Hair follicle dermal papilla cell (primary cell): ENCODE measurements at places on chromosomes 7 and 10. TPM values are rescaled to one million over a fixed set of nuclear protein-coding genes. Genes with fewer than 3 reads are reported as not detected.

The ABCB1 gene
- 0.12 and 0.49 TPM in 2 replicates for total RNA-seq

The GJD4 gene
- total RNA-seq = 0.16 TPM in 1 of 2 replicates, not detected in the other

The FFAR4 gene
- total RNA-seq = not detected in 2 replicates

The GCK gene
- total RNA-seq = 0.36 and 1.1 TPM in 2 replicates

The UPK3BL1 gene
- total RNA-seq = 7.4 and 15.4 TPM in 2 replicates

The PAPSS2 gene
- 32.6 and 39.3 TPM in 2 replicates for total RNA-seq

The SUGCT gene
- total RNA-seq = 10.0 and 14.1 TPM in 2 replicates

The CLDN12 gene
- total RNA-seq = 33.9 and 44.0 TPM in 2 replicates

The OR2A42 gene
- under 0.01 TPM in 1 of 2 replicates, not detected in the other for total RNA-seq

The MYL10 gene
- total RNA-seq = not detected in 2 replicates

The C10orf143 gene
- 1.3 and 1.9 TPM in 2 replicates for total RNA-seq

The CLDN15 gene
- total RNA-seq = 4.1 TPM in 2 replicates

The CDC14C gene
- total RNA-seq = 0.12 and 0.16 TPM in 2 replicates

The PILRB gene
- 10.7 and 13.4 TPM in 2 replicates for total RNA-seq

The SEMA3E gene
- 0.49 and 0.97 TPM in 2 replicates for total RNA-seq

The MMRN2 gene
- 1.5 and 1.6 TPM in 2 replicates for total RNA-seq

The TRPV6 gene
- not detected in 2 replicates for total RNA-seq

The NANOS1 gene
- total RNA-seq = 0.61 and 1.5 TPM in 2 replicates

The HACD1 gene
- total RNA-seq = 43.2 and 46.1 TPM in 2 replicates

The CYP26A1 gene
- total RNA-seq = not detected in 2 replicates

The HOXA1 gene
- under 0.01 TPM in 1 of 2 replicates, not detected in the other for total RNA-seq

The TAS2R41 gene
- 0.49 TPM in 1 of 2 replicates, not detected in the other for total RNA-seq
